Testis (tissue), 5 donors: ENCODE measurements at places on chromosomes 12 and 14. TPM values are rescaled to one million over a fixed set of nuclear protein-coding genes. Genes with fewer than 3 reads are reported as not detected.

DNA sequence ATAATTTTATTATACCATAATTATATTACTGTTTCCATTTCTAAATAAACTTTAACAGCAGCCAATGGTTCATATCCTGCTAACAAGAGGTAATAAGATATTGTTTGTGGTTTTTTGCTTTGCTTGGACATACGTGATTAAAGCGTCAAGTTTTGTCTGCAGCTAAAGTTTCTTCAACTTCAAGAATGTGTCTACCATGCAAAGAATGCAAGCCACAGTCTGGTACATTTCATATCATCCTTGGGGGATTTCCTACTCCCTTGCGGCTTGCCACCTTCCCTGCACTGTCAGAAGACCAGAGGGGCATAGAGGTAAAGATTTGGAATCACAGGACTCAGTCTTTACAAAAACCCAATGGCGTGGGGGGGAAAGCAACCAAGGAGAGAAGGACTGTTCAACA lies 125.2 kb downstream of the MED13L start:
- H3K27me3 ChIP-seq = no peaks in the 10 kb centered on the region
- no peak overlapping the region for H3K4me3 ChIP-seq
- no peak overlapping the region for H3K27ac ChIP-seq
- H3K4me1 ChIP-seq = peaks cover 7% of the 10 kb centered on the region
- no peak for DNase-seq

DNA sequence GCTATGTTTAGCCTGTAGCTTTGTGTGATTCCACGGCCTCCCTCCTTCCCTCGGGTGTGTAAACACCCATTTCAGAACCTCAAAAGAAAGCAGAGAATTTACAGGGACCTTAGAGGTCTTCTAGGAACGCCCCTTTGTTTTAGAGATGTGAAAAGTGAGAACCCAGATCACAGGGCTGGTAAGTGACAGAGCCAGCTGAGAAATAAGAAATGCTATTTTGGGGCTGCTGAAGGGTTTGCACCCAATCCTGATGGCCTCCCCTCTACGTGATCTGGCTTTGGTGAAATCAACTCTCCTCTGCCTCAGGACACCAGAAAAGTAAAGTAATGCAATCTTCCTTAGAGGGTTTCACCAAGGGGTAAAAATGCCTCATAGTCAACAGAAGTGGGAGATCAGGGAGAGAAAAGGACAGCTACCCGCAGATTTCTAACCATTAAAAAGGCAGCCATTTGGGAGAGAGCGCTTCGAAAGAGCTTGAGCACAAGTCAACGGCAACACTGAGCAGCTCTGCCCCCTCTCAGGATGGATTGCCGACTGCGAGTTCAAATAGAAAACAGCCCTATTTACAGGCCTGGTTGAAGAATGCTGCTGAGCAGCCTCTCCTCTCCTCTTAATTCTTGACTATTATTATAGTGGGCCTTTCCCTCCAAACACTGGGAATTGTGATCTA lies 78.5 kb upstream of the RASSF3 start:
- H3K4me1 ChIP-seq = no peaks in the 10 kb centered on the region
- H3K27me3 ChIP-seq = no peaks in the 10 kb centered on the region
- no peaks in the 10 kb centered on the region for H3K36me3 ChIP-seq
- H3K27ac ChIP-seq = no peak overlapping the region

DNA sequence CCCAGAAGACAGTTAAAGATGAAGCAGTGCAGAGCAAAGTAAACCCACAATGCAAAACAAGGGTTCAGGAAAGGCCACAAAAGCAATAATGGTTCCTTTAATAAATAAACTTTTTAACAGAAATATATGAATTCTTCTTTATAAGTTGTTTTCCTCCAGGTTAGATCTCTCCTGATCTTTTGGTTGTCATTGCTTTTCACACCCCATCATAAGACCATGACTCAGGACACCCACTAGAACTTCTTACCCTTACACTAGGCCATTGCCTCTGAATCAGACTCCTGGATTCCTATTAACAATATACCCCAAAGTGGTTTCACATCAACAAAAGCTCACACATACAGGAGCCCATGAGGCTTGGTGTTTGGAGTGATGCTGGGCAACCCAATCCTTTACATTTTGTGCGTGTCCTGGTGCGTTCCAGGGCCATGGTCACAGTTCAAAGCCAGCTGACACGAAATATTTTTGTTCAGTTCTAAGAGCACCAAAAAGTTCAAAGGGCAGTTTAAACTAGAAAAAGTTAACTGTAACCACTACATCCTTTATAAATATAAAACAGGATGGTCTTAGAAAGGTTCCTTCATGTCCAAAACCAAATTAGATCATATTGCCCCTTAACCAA lies 187.0 kb downstream of the EPS8 start:
- peaks cover 12% of the 10 kb centered on the region for H3K4me1 ChIP-seq
- no peak overlapping the region for H3K4me3 ChIP-seq
- DNase-seq = no peak
- no peak overlapping the region for H3K27ac ChIP-seq
- H3K27me3 ChIP-seq = no peaks in the 10 kb centered on the region

- no peak for DNase-seq
- no peaks in the 10 kb centered on the region for H3K36me3 ChIP-seq
- no peaks in the 10 kb centered on the region for H3K4me1 ChIP-seq
- H3K27ac ChIP-seq = no peak overlapping the region
- H3K27me3 ChIP-seq = no peaks in the 10 kb centered on the region
Measured at GRCh38 chr12:9763025-9763424, 2.3 kb upstream of the CD69 start.

- H3K4me3 ChIP-seq = no peak overlapping the region
- H3K36me3 ChIP-seq = no peaks in the 10 kb centered on the region
- H3K27me3 ChIP-seq = no peaks in the 10 kb centered on the region
- peaks cover 42% of the 10 kb centered on the region for H3K4me1 ChIP-seq
Measured at GRCh38 chr12:54372113-54372806, 8.0 kb upstream of the GPR84 start.

Gene BCL2L14
- 18.8 TPM for total RNA-seq
